ENCODE measurements at places on chromosomes 1 and 21. TPM values are rescaled to one million over a fixed set of nuclear protein-coding genes. Genes with fewer than 3 reads are reported as not detected.

DNA sequence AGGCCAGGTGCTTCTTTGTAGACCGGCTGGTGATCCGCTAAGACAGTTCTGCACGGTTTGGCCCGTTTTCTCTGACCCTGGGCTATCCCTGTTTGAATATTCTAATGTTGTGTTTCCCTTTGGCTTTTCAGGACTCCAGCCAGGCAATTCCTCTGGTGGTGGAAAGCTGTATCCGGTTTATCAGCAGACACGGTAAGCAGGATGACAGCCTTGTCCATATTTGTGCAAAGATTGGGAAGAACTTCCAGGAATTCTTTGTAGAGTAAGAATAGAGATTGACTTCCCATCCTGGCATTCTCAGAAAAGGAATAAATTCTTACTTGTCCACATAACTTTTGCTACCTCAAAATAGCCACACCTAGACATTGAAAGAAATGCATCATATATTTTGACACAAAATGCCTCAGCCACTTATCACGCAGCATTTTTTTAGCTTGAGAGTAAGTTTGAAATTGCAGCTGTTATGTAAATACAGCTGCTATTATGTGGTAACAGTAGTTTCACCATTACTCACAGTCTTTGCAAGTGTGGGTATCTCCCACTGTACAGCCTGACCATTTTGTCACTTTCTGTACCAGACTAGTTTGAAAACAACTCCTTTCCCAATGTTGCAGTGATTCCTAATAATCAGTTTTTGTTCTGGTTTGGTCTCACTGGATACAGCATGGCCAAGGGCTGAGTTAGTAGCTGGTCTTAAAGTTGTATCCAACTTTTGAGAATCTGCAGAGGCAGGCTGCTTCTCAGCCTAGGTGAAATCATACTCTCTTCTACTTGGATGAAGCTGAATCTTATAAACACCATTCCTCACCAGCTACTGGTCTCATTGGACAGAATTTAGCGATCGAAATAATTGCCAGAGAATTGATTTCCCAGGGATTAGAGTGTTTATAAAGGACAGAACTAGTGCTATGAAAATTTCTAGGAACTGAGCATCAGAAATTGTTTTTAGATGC, 40.0 kb upstream of the IKBKE start:
- DNase-seq: no peak

DNA sequence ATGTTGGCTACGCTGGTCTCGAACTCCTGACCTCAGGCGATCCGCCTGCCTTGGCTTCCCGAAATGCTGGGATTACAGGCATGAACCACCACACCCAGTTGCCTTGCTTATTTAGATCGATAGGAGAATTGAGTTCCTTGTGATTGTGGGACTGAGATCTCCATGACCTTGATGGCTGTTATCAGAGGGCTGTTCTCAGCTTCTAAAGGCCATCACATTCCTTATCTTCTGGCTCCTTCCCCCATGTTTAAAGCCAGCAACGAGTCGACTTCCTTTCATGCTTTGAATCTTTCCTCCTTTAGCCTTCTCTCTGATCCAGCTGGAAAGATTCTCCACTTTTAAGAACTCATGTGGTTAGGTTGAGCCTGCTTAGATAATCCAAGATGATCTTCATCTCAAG, 38.0 kb downstream of the CTH start:
- DNase-seq: no peak

DNA sequence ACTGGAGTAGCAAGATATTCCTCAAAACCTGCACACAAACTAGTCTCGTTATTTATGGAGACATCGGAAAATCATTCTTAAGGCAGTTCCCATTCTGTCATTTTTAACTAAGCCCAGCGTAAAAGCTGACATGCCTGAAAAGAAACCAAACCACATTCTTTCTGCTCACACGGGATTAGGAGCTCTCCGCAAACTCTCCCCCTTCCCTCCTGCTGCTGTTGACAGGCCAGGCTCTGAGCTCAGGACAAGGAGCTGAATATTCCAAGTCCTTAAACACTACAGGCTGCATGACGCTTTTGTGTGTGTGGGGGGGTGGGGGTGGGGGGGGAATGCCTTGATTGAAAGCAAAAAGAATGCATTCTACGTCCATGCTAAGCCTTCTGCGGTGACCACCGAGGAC, 5.2 kb downstream of the OLIG1 start:
- DNase-seq: peak; percentile 62

- DNase-seq: no peak
These were observed 76.0 kb upstream of the SOD1 start for GRCh38 chr21:31583498-31583897.

- DNase-seq: no peak
These were observed 1.0 kb downstream of the IQGAP3 start for GRCh38 chr1:156571261-156571852.

DNA sequence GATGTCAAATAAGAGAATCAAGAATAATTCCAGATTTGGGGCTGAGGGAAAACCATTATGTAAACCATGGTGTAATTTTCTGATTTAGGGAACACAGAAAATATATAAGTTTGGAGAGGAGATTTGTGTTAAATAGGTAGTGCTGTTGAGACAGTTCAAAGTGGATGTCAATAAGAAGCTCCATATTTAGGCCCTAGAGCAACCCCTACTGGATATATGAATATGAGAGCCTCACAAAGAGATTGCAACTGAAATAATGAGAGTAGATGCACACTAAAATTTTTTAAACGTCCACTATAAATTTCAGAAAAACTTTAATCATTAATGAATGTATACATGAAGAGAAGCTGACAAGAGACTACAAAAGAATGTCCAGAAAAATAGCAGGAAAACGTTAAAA, 1447.8 kb upstream of the PRMT6 start:
- no peak for DNase-seq

DNA sequence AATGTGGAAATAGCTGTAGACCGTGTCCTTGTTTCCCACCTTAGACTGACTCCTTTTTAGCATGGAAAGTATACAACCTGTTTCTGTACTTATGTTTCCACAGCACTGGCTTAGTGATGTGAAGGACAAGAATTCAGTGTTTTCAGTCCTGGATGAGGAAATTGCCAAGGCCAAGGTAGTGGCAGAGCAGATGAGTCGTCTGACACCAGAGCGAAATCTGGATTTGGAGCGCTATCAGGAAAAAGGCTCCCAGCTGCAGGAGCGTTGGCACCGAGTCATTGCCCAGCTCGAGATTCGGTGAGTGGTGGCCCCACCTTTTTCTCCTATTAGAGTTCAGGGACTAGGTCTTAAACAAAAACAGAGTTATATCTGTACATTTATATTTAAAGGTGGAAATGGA, 112.6 kb downstream of the MACF1 start:
- DNase-seq: no peak

- no peak for DNase-seq
These were observed 1.6 kb downstream of the TAF1A start for GRCh38 chr1:222588135-222588534.

FMO3 gene
- not detected for total RNA-seq

DNA sequence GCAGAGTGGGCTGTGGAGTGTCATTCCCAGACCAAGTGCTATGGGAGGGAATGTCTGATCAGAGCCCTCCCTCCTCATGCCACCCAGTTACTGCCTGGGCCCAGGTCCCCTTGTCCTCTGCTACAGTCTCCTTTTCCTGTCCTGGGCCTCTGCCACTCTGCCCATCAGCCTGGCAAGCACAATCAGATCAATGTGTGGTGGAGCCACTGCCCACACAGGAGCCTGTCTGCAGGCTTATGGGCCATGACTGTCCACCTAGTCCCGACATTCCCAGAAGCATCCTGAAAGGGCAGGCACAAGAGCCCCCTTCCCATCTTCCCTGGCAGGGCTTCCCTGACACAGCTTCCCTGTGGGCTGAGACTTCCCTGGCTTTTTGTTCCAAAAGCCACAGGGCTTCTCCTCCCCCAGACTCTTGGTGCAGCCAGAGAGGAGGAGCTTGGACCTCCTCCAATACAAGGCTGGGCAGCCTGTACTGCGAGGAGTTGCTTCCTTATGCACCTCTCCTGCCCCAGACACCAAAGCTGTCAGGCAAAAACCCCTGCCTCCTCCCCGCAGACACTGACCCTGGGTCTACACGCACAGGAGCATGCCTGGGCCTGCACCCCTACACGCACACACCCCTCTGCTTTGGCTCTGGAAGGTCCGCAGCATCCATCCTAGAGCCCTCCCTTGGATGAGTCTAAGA, 29.2 kb upstream of the CNTN2 start:
- DNase-seq: no peak

RNU1-4 gene
- 2,051 TPM for total RNA-seq

- no peak for DNase-seq
These were observed 21.8 kb upstream of the OTUD3 start for GRCh38 chr1:19860418-19860817.

CSF3R gene
- total RNA-seq: not detected

DNA sequence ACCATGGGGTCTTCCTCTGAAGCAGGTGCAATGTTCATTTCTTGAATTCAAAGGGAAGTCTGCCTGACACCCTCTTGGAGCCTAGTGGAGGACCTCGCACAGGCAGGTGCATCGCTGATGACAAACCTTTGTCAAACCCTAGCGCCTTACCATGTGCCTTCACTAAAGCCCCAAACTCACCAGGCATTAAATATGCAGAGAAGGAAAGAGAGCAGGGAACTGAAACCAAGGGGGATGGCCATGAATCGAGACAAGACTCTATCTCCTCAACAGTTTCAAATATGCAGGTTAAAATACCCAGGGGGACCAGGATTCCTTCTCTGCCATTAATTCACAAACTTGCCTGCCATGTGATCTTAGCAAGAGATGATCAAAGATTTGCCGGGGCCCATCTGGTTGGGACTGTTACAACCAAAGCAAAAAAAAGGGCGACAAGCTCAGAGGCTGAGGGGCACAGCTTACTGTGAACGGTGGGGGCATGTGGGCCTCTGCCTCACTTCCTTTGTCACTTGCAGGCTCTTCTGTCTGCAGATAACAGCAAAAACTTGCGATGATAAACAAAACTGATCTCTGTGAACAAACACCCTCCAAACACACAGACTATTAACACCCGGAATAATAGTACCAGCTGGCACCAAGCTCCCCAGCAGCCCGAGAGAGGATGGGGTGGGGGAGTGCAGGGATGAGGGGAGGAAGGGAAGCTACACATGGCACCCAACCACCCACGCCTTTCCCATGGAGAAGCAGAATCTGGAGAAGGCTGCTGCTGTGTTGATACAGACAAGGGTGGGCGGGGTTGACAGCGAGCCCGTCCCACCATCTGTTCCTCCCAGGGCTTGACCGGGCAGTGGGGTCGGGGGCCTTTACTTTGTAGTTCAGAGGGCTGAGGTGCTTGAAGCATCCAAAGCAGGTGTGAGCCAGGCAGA, 33.9 kb downstream of the TMEM63A start:
- DNase-seq: peak; percentile 27

DNA sequence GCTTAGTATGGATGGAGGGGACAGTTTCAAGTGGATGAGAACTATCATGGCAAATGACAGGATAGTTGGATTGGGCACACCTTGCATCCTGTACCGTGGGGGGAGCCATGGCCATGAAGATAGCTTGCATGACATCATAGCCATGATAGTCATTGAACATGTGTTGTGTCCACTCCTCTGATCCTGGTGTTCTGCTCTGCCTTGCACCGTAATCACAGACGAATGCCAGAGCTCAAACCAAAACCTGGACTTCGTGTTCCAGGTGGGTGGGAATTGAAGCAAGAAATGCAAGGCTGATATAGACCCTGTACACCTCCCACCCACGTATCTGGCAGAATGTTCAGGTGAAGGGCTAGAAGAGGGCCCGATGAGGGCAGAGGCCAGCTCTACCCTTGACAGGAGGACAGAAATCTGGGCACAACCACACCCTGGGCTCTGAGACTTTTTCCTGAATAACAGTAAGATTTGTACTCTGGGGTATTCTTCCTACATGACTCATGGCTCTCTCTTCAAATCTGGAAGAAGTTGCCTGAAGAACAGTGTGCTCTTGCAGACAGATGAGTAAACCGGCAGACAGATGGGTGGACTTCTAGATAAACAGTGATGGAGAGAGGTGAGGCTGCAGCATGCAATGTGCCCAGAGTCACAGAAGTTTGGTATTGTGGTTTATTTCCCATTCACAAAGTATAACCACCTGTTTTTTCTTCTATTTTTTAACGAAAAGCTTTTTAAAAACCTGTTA, 45.0 kb downstream of the KCNJ6 start:
- DNase-seq: no peak

SYTL1 gene
- total RNA-seq: 13.0 TPM

DNA sequence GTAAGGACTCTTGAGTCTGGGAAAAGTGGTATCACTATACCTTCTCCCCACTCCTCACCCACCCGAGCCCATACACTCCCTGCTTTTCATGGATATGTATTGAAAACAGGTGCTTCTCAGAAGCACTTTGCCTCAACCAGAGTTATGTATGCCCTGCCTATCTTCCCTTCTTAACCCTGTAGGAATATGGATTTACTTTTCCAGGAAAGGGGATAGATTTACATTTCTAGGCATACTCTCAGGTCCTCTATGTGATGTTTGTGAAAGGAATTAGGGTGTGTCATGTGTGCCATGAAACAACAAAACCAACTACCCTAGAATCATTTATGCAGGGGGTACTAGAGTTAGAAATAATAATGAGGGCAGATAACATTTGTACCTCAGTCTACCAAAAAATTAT, 11.0 kb upstream of the STX12 start:
- no peak for DNase-seq

DENND2C gene
- 3.4 TPM for total RNA-seq

GRCh38 chr1:184854496-184855140, 100.0 kb upstream of the EDEM3 start:
- no peak for DNase-seq

DNA sequence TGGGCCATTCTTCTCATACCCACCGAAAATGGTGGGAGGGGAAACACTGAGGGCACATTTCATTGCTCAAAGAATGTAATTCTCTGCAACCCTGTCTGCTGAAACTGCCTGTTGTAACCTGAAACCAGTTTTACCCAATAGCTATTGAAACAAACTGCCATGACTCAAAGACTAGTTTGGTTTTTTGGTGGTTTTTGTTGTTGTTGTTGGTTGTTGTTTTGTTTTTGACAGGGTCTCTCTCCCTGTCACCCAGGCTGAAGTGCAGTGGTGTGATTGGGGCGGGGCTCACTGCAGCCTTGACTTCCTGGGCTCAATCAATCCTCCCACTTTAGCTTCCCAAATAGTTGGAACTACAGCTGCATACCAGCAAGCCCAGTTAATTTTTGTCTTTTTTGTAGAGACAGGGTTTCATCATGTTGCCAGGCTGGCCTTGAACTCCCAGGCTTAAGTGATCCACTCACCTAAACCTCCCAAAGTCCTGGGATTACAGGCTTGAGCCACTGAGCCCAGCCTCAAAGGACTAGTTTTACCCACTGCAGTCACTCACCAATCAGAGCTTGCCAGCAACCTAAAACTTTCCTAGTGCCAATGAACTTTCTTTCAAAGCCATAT, 2.1 kb upstream of the IPP start:
- DNase-seq: no peak

IQGAP3 gene
- total RNA-seq: 24.5 TPM
